ENCODE measurements at places on chromosomes 11 and 22.

DNA sequence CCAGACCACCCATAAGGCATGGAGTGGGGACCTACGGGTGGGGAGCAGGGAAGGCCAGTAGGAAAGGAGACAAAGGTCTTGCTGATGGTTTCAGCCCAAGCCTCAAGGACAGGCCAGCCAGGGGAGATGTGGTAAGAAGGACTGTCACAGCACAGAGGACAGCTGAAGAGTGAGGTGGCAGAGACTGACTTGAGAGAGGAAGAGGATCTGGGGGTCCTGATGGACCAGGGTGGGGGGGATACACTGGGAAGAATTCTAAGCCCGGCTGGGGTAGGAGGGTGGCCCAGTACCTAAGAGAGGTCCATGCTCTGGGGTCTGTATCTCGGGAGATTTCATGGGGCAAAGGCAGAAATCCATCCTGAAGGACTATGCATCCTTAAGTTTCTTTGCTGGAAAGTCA, 66.1 kb upstream of the THY1 start:
- DNase-seq, result no peak

DNA sequence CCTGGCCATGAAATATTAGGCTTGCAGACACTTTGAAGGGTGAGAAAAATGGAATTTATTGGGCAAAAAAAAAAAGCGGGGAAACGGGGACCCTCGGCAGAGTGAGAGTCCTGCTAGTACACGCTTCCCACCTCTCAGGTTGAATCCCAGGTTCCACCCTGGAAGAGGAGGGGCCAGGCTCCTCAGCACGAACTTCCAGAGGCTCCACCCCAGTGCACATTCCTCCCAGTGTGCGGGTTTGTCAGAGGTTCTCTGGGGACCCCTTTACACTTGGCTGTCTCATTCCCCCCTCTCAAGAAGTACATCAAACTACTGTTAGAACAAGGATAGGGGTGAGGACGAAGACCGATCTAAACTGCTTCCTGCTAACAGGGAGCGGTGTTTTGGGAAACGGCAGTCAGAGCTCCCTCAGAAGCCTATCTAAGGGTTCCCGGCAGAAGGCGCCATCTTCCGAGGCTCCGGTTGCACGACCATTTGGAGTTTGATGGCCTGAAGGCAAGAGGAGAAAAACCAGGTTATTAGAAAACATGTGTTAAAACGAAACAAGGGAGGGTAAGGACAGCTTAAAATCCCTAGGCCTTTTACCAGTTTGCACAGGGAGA, 27.5 kb downstream of the FOLR3 start:
- no peak for DNase-seq

DNA sequence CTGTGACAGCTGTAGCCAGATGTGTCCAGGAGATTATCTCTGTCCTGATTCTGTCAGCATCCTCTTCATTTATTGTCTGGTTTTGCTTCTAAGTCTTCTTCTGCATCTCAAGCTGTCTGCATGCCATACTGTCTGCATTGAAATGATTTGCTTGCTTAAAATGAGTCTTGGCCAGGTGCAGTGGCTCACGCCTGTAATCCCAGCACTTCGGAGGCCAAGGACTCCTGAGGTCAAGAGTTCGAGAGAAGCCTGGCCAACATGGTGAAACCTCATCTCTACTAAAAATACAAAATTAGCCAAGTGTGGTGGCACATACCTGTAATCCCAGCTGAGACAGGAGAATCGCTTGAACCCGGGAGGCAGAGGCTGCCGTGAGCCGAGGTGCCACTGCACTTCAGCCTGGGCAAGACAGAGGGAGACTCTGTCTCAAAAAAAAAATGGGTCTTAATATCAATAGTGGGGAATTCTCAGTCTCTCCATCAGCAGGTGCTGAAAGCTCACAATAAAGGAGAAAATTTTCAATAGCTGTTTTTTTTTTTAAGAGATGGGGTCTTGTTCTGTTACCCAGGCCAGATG, 39.2 kb upstream of the AMPD3 start:
- no peak for DNase-seq

DNA sequence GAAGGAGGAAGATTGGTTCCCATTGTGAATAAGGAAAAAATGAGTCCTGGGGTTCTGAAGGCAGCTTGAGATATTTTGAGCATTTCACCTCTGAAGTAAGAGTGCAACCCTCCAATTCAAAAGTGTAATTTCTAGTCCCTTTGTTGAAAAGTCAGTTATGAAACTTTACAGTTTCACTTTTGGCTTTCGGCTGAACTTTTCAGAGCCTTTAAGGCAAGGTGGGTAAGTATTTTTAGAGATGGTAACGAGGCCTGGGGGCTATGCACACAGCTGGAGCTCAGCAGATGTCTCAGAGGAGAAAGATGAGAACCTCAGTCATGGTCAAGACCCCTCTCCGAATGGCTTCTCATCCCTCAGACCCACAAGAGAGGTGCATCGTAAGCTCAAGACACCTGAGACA, 267.6 kb downstream of the KIRREL3 start:
- no peak for DNase-seq

GRCh38 chr11:1671658-1672057, 25.3 kb upstream of the KRTAP5-6 start:
- DNase-seq, result no peak

GRCh38 chr11:86814775-86815174, 14.4 kb downstream of the PRSS23 start:
- DNase-seq, result no peak

DNA sequence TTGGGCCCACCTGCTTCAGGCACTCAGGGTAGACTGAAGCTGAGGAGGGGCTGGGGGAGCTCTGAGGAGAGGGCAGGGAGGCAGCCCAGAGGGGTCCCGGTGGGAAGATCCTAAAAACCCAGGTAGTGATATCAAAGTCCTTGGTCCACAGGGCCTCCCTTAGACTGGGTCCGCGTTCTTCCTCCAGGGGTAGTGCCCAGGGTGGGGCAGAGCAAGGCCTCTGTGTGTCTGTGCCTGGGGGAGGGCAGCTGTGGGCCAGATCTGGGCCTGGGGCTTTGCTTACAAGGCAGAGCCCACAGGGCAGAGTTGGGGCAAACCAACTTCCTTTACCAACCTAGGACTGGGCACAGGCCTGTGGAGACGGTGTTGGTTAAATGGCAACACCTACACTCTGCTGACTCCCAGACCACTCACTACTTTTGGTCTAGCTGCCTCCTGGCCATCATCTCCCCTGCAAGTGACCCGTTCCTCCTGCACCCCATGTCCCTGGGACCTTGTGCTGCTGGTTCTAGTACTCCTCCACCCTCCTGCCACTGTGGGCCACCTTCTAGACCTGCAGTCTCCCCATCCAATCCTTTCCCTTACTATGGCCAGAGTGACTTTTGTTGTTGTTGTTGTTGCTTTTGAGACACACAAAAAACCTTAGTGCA, 15.8 kb downstream of the ATG16L2 start:
- DNase-seq, result no peak

DNA sequence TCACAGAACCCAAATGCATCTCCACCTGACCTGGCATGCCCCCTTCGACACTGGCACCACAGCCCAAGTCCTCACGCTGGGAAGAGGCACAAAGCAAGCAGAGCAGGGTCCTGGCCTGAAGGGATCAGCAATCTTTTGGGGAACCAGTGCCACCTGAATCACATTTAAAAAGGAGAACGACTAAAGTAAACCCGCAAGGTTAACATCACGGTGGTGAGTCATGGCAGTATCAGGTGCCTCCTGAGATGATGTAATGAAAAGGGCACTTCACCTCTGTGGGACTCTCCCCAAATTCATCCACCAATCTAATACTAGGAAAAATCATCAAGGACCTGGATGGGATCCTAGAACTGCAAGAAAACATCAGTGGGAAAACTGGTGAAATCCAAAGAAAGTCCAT, 44.9 kb downstream of the PACSIN2 start:
- DNase-seq, result no peak

DNA sequence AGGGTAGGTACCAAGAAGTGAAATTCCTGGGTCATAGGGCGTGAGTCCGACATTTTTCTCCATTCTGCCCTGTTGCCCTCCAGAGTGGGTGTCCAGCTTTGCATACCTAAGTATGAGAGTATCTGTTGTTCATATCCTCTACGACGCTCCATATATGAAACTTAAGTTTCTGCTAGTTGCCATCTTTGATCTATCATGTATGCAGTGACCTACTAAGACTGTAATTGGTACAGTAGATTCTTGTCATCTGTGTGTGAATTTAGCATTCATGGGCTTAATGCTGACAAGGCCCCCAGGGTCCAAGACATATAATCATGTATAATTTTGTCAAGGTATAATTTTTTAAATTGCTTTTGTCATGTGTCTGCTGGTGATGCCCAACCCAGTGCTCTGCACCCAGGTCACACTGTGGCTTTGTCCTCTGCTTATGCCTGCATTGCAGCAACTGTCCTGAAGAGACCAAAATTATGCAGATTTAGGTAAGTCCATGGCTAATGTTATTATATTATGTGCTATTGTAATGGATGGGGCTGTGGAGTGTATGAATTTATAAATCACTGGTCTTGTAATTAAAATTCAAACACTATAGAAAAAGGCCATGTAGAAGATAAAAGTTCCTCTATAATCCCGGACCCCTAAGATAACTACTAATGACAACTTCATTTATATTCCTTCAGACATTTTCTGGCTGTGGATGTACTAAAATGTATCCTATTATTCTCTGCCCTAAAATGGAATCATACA, 12.2 kb downstream of the NEAT1 start:
- peak; percentile 47 for DNase-seq

DNA sequence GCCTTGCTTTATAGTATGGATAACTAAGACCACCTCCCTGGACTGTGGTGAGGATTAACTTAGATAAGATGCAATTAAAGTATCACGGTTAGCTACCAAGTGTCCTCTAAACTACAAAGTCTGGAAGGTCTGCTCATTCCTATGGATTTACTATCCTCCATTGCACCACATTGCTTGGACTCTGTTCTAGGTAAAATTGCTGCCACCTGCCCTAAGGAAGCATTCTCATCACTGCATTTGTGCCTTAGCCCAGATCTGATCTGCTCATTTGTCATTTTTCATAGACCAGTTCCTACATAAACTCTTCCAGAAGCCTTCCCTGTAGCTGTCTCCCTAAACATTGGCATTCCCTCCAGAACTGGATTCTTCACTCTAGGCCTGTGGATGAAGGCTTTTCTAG, 380.0 kb downstream of the INSC start:
- DNase-seq, result no peak

DNA sequence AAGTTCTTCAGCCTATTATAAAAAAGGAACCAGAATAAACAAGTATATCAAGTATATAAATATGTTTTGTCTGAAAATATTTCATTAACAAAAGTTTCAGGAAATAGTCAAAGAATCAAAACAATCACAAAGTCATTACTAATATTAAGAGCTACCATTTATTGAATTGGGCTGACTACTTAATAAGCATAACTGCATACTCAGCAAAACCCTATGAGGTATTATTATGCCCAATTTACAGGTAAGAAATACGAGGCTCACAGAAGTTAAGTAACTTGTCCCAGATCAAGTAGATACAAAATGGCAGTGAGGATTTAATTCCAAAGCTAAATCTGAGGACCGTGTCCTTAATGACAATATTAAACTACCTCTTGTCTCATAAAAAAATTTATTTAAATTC, 52.2 kb downstream of the EIF3M start:
- no peak for DNase-seq

DNA sequence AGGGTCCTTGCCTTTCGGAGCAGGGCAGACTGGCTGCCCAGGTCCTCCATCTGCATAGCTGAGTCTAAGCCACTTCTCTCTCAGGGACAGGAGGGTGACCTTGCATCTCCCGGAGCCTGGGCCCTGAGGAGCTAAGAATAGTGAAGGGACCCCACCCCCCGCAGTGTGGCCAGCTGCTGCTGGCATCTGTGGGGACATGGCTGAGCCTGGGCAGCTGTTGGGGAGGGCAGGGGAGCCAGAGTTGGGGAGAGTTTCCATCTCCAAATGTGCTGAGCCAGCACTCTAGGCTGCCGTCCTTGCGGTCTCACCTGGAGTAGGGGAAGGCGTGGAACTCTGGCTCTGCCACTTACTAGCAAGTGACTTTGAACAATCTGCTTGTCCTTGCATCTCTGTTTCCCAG, 34.8 kb upstream of the SHISAL1 start:
- no peak for DNase-seq

GRCh38 chr11:112784323-112785073, 176.7 kb upstream of the NCAM1 start:
- no peak for DNase-seq

DNA sequence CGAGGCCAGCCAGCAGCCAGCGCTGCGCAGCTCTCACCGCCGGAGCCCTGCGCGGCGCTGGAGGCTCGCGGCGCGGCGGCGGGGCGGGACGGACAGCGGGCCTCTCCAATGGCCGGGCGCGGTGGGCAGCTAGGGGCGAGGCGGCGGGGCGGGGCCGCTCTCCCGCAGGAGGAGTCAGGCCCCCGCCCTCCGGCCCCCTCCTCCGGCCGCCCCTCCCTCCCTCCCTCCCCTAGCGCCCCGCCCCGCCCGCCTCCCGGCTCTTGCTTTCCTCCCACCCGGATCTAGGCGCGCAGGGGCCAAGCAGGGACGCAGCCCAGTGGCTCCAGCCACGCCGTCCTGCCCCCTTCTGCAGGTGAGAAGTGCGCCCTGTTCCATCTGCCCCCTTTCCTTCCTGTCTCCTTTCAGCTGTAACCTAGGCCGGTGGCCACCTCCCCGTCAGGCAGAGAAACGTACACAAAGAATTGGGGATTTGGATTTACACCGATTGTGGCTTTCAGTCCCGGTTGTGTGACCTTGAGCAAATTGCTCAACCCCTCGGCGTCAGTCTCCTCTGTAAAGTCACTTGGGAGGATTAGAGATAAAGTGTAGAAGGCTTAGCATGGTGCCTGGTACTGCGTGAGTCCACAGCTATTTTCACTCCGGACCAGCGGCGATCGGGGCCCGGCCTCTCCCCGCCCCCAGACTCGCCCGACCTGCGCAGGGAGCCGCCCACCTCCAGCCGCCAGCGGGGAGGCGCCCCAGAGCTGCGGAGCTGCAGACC, at the start of gene FZD4:
TSS of gene FZD4 (minus strand) at position 35 of the 760 bp plus-strand sequence. CDS start 310 bp downstream, outside the sequence.
- DNase-seq, result peak; percentile 95

- DNase-seq, result no peak
These were observed 124.1 kb upstream of the MPPED2 start for GRCh38 chr11:30710221-30710620.

DNA sequence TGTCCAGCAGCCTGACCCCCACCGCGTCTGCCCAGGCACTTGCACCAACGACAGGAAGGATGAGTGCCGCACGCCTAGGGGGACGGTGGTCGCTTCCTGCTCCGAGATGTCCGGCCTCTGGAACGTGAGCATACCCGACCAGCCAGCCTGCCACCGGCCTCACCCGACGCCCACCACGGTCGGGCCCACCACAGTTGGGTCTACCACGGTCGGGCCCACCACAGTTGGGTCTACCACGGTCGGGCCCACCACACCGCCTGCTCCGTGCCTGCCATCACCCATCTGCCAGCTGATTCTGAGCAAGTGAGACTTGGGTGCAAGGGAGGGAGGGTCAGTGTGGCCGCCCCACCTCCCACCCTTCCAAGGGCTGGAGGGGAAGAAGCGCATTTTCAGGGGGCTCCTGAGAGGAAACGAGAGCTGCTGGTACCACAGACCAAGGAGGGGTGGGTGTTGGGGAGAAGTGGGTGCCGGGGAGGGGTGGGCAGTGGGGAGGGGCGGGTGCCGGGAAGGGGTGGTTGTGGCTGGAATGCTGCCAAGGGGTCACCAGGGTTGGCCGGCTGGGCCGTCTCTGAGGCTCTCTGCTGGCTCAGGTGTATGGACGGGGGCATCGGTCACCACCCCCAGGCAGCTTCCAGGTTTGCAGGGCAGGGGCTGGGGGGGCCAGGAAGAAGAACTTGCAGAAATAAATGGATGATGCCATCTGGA, 27.7 kb upstream of the MUC5B start:
- DNase-seq, result peak; percentile 52

GRCh38 chr11:116558504-116559211, 214.1 kb downstream of the BUD13 start:
- DNase-seq, result no peak

GRCh38 chr11:60863550-60864521, 3.5 kb upstream of the ZP1 start:
- DNase-seq, result no peak

- no peak for DNase-seq
These were observed 19.8 kb upstream of the EHF start for GRCh38 chr11:34601085-34601444.
